Esophagus squamous epithelium (tissue), 5 donors: ENCODE measurements at places on chromosomes 11 and 22.
A peak's percentile ranks its signal among the peaks of the same experiment; 100 is the strongest.

- no peak for DNase-seq
- H3K4me1 ChIP-seq = no peaks in the 10 kb centered on the region
- no peak overlapping the region for H3K4me3 ChIP-seq
- no peaks in the 10 kb centered on the region for H3K27me3 ChIP-seq
- no peak overlapping the region for H3K27ac ChIP-seq
- H3K36me3 ChIP-seq = no peaks in the 10 kb centered on the region
Measured at GRCh38 chr11:60744114-60744513, 12.6 kb upstream of the MS4A15 start.

DNA sequence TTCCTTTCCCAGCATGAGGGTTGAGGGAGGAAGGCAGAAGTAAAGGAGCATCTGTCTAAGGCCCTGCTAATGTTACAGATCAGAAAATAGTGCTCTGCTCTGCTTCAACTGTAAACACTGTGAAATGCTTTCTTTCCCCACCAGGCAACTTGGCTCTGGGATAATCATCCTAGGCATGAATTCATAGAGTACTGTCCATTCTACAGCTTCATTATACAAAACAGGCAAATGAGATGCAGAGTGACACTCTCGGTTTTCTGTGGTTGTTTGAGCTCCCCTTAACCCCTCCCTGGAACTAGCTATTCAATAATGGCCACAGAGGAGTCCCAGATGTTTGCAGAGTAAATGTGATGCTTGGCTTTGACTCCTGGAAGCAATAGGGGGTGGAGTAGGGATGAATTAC, 184.3 kb upstream of the CTSC start:
- no peaks in the 10 kb centered on the region for H3K27me3 ChIP-seq
- no peak overlapping the region for H3K27ac ChIP-seq
- DNase-seq = no peak

DNA sequence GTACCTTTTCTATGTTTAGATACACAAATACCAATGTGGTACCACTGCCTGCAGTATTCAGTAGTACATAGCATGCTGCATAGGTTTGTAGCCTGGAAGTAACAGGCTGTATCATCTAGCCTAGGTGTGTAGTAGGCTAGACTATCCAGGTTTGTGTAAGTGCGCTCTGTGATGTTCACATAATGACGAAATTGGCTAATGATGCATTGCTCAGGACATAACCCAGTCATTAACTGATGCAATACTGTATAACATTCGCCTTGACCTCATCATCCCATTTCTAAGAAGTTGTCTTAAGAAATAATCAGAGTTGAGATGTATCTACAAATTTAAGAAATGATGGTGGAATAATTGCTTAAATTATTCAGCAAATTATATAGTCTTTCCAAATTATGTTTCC, 116.0 kb upstream of the TIMP3 start:
- H3K27ac ChIP-seq = no peak overlapping the region
- no peak overlapping the region for H3K4me3 ChIP-seq
- no peaks in the 10 kb centered on the region for H3K36me3 ChIP-seq
- no peaks in the 10 kb centered on the region for H3K27me3 ChIP-seq
- peaks cover 18% of the 10 kb centered on the region for H3K4me1 ChIP-seq

GRCh38 chr11:75525433-75526191, at the start of gene GDPD5:
Gene GDPD5, minus strand, starts transcription at chr11:75525941. Its CDS starts 48,206 bp downstream, at chr11:75477735.
- no peak within 1 kb of the TSS for H3K27ac ChIP-seq
- H3K36me3 ChIP-seq = no peaks in the 10 kb centered on the region
- H3K4me3 ChIP-seq = peak within 1 kb of the TSS; percentile 77
- H3K4me1 ChIP-seq = peaks cover 37% of the 10 kb centered on the region
- H3K27me3 ChIP-seq = peaks cover 4% of the 10 kb centered on the region

DNA sequence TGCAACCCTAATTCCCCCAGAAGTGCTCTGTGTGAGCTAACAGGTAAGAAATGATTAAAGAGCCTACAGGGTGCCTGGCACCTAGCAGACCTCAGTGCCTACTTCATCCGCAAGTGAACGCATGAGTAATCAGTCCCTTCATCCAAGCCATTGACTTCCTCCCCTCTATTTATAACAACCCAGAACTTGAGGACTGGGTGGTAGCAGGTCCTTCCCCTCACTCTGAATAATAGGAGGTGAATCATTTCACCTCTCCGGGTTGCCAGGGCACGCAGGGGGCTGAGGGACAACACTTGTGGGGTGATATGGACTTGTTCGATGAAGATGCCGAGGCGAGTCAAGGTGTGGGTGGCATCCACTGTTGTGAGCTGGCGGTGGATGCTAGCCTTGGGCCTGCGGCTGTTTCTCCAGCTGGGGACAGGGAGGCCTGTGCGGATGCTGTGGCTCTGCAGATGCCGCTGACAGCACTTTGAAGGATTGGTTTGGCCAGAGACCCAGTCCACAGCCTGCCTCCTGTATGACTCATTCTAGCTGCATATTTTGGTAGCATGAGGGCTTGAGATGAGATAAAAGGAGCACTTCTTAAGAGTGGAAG, 11.7 kb upstream of the SORL1-AS1 start:
- peaks cover 46% of the 10 kb centered on the region for H3K4me1 ChIP-seq
- no peak overlapping the region for H3K27ac ChIP-seq
- H3K36me3 ChIP-seq = no peaks in the 10 kb centered on the region
- DNase-seq = no peak
- H3K4me3 ChIP-seq = no peak overlapping the region
